ENCODE measurements at places on chromosomes 7 and 10.

GRCh38 chr7:140390466-140391190 is 7.7 kb downstream of the SLC37A3 start:
- no peak for DNase-seq

- DNase-seq, result no peak
Observed at GRCh38 chr10:58696736-58697135, 184.1 kb downstream of the BICC1 start.

DNA sequence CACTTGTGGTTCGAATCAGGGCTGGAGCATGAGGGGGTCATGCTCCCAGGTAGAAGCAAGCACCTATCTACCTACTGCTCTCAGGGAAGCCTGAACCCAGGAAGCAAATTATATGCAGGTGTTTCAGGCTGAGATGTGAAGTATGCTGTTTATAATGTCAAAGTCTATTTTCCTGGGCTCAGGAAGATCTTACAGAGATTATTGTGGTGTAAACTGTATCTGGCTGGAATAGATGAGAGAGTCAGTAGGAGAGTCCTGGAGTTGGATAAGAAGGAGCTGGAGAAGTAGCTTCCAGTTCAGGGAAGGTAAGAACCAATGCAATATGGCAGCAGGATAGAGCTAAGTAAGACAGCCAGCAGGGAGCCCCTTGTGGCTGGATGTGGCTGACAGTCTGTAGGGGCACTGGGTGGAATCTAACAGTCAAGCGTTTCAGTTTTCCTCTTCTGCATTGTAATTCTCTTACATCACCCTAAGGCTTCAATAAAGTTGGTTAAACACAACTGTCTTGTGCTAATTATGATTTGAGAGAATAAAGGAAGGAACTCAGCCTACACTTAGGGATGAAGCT is 105.9 kb upstream of the EEPD1 start:
- no peak for DNase-seq

DNA sequence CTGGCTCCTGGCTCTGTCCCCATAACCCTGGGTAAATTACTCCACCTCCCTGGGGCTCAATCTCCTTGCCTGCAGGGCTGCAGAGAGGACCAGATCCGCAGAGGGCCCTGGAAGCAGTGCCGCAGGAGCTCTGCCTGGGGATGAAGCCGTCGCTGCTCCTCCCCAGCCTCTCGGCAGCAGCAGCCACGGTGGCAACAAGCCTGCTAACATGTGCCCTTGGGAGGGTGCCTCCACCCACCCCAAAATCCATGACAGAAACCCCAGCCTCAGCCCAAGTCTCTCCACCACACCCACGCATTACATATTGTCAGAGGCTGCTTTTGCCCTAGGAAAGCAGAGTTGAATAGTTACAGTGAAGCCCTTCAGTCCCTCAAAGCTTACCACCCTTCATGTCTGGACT is 486.4 kb upstream of the FOXK1 start:
- DNase-seq, result no peak

DNA sequence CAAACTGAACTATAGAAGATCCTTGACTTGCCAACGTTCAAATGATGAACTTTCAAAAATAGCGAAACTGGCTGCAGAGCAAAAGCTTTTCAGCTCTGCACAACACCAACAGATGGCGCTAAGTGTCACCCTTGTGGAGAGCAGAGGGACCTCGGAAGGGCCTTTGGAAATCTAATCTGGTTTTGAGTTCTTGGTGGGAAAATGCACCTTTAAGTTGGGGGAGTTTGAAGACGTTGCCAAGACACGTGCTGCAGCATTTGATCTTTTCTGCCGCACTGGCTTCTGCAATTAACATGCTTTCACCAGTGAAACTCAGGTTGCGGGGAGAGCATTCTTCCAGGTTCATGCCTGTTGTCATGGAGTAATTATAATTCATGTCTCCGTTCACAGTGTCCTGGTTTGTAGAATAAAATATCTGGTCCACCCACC is 26.3 kb upstream of the WDR11 start:
- DNase-seq, result no peak

DNA sequence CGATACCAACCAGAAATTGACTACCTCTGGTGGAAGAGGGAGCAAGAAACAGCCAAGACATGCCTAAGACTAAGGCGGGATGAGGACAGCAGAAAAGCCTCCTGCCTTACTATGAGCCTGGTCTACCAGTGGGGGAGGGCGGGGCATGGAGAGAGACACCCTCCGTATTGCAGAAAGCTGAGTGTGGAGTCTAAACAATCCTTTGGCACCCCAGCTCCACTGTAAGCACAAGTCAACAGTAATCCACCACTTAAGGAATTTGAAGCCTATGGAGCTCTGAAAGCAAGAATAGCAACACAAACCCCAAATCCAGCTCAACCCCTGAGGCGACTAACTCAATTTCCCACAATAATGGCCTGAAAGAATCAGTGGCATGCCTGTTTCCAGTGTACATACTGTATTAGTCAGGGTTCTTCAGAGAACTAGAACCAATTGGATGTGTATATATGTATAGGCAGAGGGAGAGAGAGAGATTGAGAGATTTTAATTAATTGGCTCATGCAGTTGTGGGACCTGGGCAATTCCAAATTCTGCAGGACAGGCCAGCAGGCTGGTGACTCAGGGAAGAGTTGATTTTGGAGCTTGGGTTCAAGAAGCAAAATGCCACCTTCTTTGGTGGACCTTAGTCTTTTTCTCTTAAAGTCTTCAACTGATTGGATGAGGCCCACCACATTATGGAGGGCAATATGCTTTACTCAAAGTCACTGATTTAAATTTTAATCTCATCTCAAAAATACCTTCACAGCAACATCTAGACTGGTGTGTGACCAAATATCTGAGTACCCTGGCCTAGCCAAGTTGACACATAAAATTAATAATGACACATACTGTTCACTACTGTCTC is 13.5 kb downstream of the PPIF start:
- no peak for DNase-seq

- DNase-seq, result no peak
Observed at GRCh38 chr10:12568391-12569009, 219.2 kb downstream of the CAMK1D start.

GRCh38 chr7:17506095-17506494 is 207.6 kb downstream of the AHR start:
- no peak for DNase-seq

- no peak for DNase-seq
Observed at GRCh38 chr7:150937848-150938561, 40.1 kb downstream of the KCNH2 start.

- no peak for DNase-seq
Observed at GRCh38 chr10:123788981-123789380, 102.6 kb downstream of the CPXM2 start.

DNA sequence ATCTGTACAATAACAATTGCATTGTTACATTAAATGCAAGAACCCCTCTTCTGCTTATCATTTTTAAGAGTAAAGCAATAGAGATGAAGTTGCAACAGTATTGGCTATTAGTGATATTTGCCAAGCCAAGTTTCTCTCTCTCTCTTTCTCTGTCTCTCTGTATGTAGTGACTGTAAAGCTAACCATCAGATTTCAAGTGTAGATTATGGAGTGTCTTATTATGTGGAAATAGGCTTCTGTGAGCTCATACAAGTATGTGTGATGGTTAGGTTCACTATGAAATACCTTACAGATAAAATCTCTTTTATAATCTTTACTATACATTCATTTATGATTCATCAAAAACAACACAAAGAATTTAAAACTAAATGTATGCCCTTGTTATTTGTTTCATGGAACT is 28.6 kb upstream of the NRP1 start:
- DNase-seq, result no peak

GRCh38 chr7:30172451-30172850 is 37.7 kb downstream of the MTURN start:
- no peak for DNase-seq

DNA sequence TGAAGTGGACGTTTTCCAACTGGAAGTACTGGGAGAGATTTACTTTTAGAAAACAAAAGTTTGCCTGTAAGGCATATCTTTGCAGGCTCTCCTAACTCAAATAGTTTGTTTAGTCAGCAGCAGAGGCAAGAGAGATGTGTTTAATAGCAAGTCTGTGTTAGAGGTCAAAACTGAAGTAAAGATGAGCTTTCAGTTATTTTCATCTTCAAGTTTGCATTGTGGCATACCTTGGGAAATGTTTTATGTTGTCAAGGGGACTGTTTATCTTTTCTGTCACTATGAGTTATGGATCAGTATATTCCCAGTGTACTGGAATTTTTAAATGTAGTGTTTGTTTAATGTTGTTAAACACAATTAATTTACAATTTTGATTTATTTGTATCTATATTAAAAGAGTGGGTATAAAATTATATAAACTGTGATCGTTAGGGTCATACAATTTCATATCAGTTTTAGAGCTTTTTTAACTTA is 169.7 kb upstream of the PPP1R3A start:
- DNase-seq, result no peak

GRCh38 chr7:146411975-146412374 is 295.4 kb downstream of the CNTNAP2 start:
- no peak for DNase-seq

DNA sequence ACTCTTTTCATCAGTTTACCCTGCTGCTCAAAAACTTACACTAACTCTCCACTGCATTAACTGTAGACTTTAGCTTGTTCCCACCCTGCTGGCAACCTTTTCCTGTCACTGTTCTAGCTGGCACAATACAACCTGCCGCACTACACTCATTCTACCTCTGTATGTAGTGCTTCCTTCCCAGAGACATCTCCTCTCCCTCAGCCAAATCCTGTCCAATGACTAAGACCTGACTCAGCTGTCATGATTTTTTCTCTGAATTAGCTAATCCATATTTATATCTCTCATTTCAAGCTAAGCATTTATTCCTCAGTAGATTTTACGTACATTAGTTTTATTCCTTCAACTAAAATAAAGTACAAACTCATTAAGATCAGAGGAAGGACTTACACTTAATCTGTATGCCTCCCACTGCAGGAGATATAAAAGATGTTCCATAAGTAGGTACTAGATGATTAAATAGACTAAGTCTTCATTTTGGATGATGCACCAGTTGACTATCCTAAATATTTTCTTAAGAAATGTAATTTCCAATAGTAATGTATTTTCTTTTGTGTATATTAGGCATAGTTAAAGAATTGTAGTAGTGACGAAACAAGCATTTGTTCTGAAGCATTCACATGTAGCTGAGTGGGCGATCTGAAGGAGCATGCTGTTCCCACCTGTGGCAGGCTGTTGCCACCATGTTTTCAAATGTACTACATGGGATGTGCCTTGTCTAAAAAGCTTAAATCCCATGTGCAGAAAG is 189.1 kb downstream of the SKAP2 start:
- no peak for DNase-seq

- no peak for DNase-seq
Observed at GRCh38 chr10:125816548-125816947, 6.5 kb downstream of the UROS start.

DNA sequence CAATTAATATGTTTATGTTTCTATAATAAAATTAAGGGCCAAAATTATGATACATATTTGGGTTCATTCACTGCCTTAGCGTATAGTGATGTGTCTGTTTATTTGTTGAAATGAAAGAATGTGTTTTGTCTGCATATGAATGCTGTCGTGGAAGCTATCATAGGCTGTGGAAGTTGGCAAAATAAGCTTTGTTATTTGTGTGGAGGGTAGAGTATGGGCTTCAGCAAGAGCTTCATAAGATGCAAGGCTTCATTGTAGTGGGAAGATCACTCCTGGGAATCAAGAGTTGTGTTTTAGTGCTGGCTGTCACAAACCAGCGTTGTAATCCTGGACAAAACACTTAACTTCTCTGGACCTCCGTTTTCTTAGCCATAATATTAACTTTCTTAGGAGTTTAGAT is 2.5 kb downstream of the SLK start:
- no peak for DNase-seq

DNA sequence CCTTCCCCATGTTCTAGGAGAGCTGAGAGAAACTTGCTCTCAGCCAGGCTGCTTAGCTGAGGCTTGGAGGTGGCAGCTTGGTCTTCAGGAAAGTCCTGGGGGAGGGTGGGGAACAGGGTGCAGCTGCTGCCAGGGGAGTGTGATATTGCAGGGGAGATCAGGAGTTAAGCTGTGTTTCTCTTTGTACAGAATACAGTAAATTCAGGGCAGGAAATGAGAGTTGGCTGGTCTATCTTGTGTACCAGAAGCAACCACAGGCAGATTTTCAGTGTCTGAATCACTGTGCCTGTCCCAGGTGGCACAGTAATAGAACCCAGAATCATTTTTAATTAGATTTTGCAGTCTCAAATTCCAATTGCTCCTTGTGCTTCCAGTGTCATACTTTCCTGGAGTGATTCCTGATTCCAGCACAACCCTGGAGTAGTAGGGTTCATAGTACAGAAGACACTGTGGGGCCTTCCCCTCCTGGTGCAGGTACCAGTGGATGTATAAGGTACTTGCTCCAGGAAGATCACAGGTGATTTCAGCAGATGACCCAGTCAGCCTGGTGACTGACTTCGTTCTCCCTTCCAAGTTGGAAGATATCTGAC is 94.0 kb upstream of the TARP start:
- DNase-seq, result no peak

- DNase-seq, result peak; percentile 14
Observed at GRCh38 chr7:95066737-95067530, 159.5 kb downstream of the PPP1R9A start.

- no peak for DNase-seq
Observed at GRCh38 chr7:98230746-98231471, 19.7 kb downstream of the BHLHA15 start.

DNA sequence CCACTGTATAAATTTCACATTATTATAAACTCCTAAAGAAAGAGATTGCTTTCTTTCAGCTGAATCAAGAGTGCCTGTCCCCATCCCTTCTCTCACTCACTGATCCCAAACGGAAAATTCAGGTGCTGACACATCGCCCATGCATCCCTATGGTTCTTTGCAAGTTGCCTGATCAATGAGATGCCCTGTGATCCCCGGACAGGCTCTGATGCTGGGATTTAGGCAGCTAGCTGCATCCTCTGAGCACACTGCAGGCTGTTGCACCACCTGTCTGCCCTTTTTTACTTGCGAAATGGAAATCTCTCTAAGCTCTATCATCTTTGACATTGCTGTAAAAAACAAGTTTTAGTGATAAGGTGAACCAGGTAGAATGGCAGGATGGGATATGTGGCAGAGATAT is 456.5 kb downstream of the GATA3 start:
- DNase-seq, result no peak

GRCh38 chr10:79027147-79028055 is 41.4 kb upstream of the ZMIZ1 start:
- no peak for DNase-seq

DNA sequence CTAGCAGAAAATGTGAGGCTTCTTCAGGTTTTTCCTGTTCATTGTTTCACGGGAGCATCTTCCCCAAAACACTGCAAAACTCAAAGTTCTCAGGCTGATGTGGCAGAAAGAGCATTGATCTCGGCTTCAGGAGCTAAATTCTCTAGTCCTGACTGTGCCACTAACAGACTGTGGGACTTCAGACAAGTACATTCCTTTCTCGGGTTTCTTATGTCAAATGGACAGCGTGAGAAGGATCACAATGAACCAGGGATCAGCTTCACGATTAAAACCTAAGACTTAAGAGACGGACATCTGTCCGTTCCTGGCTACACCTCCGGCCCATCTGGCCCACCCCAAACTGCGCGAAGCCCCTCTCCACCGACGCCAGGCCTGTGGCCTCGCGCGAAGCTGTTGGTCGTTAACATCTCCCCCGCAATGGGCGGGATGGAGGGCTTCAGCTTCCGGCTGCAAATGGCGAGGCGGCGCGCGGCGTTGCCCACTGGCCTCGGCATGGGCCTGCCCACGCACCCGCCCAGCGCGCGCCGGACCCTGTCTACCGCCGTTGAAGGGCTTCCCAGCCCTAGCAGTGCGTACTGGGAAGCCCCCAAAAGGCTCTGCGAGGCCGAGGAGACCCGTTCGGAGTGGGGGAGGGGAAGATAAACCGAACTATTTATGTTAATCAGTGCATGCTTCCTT is 549 bp upstream of the DDX50 start:
- DNase-seq, result no peak
